NCI-H2171 treated with DMSO at 0.1 percent for 48 hours (cell line): ENCODE measurements at places on chromosomes 5 and 9.

DNA sequence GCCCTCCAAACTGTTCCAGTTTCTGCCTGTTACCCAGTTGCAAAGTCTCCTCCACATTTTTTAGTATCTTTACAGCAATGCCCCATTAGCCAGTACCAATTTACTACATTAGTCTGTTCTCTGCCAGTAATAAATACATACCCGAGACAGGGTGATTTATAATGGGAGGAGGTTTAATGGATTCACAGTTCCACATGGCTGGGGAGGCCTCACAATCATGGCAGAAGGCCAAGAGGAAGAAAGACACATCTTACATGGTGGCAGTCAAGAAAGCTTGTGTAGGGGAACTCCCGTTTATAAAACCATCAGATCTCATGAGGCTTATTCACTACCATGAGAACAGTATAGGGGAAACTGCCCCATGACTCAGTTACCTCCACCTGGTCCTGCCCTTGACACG, 600.7 kb upstream of the CDH6 start:
- no peak for DNase-seq

- DNase-seq: no peak
Measured at GRCh38 chr5:50767588-50767987, 101.2 kb downstream of the PARP8 start.

DNA sequence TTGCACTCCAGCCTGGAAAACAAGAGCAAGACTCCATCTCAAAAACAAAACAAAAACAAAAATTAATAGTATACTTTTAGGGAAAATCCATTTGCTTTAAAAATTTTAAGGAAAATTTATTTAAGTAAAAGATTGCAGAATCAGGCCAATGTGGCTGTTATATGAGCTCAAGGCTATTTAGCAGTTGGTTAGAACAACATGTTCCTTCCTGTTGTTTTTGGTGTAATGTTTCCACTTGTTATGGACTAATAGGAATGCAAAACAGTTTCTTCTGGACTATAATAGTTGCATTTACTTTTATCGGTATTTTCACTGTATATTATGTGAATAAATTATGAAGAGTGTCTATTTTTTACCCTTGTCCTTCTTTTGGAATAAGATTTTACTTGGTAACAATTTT, 3.0 kb upstream of the CDC42SE2 start:
- no peak for DNase-seq

GRCh38 chr5:87735923-87736322, 323.2 kb upstream of the CCNH start:
- no peak for DNase-seq

- DNase-seq: no peak
Measured at GRCh38 chr9:30301271-30301963, 2083.0 kb upstream of the ACO1 start.

DNA sequence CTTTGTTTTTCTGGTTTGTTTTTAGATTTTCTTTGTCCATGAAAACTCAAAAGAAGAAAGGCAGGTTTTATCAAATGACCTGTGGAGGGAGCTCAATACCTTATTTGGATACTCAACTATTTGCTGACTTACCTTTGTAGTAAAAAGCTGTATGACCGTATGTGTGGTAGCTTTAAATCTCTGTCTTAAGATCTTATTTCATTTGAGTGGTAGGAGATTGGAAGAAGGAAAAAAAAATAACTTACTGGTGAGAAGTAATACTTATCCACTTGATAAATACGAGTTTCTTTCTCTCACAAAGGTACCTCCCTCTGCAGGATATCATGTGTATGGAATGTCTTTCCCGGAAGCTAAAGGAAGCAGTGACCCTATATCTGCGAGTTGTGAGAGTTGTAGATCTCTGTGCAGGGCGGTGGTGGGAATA, 15.0 kb downstream of the FBXO38 start:
- no peak for DNase-seq

- DNase-seq: no peak
Measured at GRCh38 chr5:106699198-106699597, 971.5 kb downstream of the EFNA5 start.

DNA sequence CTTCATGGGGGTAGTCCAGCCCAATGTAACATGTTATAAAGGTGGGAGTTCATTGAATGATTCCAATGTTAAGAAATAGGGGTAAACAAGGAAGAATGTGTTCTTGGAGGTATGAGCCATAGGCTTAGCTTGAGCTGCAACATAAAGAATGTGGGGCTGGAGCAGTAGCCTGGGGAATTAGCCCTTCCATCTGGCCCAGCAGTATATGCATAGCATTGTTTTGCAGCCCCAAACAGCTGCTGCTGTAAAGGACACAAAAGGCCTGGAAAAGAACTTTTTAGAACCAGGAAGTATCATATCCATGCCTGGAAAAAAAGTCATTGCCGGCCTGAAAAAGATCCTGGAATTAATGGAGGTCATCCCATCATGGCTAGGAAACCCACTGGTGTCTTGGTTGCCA, 55.8 kb upstream of the SMARCA2 start:
- peak; percentile 50 for DNase-seq

GRCh38 chr5:167763772-167764171, 527.7 kb upstream of the WWC1 start:
- DNase-seq: no peak

- DNase-seq: no peak
Measured at GRCh38 chr9:114315723-114316363, 7.1 kb upstream of the ORM1 start.

- DNase-seq: no peak
Measured at GRCh38 chr5:3121813-3122212, 370.3 kb upstream of the IRX2 start.

DNA sequence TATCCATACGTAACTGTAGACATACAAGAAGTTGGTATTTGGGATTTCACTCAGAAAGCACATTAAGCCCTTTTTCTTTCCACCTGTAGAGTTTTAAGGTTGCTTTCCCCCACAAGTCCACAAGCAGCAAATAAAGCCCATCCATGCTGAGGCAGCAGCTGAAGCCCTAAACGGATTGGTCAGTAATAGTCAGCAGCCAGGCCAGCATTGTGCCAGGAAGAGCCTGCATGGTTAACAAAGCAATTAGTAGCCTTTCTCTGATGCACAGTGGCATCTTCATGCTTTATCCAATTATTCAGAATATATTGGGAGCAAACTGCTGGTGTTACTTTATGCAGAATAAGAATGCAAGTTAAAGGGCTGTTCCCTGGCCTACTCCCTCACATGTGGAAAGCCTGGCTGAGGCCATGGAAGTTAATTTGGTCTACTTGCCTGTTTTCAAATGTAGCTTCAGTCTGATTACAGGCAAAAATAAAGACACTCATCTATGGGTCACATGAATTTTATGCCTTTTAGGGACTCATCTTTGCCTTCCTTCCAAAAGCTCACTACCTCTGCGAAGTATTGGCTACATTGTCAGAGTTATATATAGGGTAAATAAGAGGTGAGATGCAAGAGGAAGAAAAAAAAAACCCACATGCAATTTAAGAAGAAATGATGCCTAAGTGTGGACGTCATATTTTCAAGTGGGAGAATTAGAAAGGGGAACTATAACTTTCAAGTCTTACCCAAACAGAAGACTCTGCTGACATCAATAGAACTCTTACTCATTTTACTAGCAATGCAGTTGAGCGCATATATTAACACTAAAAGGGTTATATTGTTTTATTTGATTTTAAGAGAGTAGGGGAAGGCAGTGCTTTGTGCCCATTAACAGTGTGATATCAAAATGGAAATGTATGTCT, 15.9 kb downstream of the EBF1 start:
- no peak for DNase-seq

- DNase-seq: no peak
Measured at GRCh38 chr5:55852503-55852902, 1.3 kb downstream of the IL31RA start.
